ENCODE measurements at places on chromosomes 6 and 20.

GRCh38 chr6:120348926-120349325 lies 985.4 kb downstream of the TBC1D32 start:
- DNase-seq, result no peak

DNA sequence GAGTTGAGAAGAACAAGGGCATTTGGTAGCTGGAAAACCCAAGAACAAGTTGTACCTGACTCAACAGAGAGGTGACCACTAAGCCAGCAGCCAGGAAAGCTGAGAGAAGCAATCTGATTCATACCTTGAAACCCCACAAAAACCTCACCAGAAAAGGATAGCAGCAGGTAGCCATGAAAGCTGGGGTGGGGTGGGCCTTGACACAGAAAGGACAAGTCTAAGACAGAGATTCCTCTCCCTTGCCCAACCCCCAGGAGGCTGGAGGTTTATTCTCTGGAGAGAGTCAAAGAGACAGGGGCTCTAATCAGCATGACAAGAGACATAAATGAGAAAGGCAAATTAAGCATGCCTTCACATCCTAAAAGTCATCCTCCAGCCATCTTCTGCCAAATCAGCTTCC lies 151.7 kb upstream of the DST start:
- DNase-seq, result no peak

- DNase-seq, result peak; percentile 63
These were observed 45.1 kb upstream of the NEDD9 start for GRCh38 chr6:11277275-11278206.

GRCh38 chr6:125019918-125020317 lies 57.7 kb downstream of the RNF217 start:
- DNase-seq, result no peak

GRCh38 chr20:54633374-54634355 lies 158.3 kb downstream of the DOK5 start:
- DNase-seq, result no peak

GRCh38 chr6:161366301-161366923 lies 92.6 kb upstream of the AGPAT4 start:
- no peak for DNase-seq

DNA sequence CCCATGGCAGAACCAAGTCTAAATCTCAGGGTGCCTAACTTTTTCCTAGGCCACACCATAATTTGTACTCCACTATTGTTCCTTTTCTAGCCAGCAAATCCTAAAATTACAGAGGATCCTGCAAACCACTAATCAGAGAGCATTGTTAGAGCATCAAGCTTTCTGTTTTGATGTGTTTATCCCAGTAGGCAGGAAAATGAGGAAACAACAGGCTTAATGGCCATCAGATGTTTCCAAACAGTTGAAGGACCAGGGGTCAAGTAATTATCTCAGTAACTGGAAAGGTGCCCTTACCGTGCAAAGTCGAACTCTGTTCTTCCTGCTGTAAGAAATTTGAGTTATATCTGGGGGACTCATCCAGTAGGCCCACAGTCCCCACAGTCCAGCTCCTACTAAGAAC lies 58.7 kb downstream of the RALY start:
- no peak for DNase-seq

- DNase-seq, result no peak
These were observed 2.0 kb upstream of the DDR1 start for GRCh38 chr6:30882204-30882758.

- peak; percentile 72 for DNase-seq
These were observed 180.4 kb downstream of the ZNF217 start for GRCh38 chr20:53413186-53413631.

DNA sequence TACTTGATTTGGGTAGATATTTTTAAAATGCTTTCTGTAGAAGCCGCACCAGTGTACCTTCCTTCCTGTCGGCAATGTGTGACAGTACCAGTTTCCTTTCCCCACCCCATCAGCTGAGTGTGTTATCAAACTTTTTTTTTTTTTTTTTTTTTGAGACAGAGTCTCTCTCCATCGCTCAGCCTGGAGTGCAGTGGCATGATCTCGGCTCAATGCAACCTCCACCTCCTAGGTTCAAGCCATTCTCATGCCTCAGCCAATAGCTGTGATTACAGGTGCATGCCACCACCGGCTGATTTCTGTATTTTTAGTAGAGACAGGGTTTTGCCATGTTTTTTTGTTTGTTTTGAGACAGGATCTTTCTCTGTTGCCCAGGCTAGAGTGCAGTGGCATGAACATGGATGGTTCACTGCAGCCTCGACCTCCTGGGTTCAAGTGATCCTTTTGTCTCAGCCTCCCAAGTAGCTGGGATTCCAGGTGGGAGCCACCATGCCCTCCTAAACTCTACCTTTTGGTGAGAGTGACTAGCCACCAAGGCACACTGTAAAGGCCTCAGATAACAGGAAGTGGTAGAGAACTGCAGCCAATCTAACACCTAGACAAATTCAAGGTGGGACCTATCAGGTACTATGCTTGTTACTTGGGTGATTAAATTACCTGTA lies 26.5 kb upstream of the ZBTB22 start:
- peak; percentile 58 for DNase-seq

- no peak for DNase-seq
These were observed 6.0 kb downstream of the MKKS start for GRCh38 chr20:10428008-10428407.

GRCh38 chr6:137921823-137922222 lies 54.8 kb downstream of the TNFAIP3 start:
- no peak for DNase-seq

DNA sequence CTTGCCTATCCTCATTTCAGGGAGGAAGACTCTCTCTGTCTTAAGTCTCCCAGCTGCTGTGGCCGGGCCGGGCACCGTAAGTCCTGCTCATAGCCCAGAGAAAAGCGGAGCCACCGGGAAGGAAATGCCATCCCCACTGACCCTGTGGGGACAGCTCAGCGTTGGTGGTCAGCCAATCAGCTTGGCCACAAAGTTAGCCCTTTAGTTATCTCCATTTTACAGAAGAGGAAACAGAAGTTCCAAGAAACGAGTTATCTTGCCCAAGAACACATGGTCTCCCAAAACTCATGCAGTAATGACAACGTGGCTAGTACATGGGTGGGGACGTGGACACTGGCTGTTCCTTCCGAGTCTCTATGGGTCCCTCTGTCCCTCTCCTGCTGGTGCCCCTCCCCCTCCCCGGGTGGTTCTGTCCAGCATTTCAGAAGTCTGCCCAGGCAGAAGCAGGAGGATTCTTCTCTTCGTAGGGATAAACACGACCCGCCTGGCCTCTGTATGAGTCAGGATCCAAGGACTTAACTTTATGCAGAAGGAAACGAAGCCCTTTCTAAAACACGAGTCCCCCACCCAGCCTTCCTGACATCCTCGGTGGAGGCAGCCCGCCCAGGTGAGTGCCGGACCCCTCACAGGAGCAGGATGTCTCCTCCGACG lies 273.8 kb downstream of the CDH4 start:
- no peak for DNase-seq

DNA sequence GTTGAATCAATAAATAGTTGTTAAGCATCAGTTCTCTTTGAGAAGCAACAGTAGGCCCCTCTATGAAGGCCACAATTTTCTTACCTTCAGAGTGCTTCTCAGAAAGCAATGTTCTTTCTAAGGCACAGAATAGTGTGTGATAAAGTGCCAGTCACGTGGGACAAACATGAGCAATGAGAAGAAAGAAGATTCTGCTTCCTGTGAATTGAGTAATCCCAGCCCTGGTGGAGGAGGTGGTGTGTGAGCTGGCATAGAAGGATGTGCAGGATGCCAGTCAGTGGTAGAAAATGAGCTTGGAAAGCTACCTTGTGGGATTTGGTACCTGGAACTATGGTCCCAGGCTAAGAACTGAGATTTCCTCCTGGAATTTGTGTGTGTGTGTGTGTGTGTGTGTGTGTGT lies 21.7 kb downstream of the KIZ start:
- DNase-seq, result no peak

GRCh38 chr20:58788896-58789544 lies 61.7 kb downstream of the GNAS-AS1 start:
- no peak for DNase-seq

GRCh38 chr6:3377536-3378397 lies 79.1 kb downstream of the SLC22A23 start:
- DNase-seq, result no peak

- no peak for DNase-seq
These were observed 234.1 kb downstream of the SLC35F1 start for GRCh38 chr6:118141211-118141610.

DNA sequence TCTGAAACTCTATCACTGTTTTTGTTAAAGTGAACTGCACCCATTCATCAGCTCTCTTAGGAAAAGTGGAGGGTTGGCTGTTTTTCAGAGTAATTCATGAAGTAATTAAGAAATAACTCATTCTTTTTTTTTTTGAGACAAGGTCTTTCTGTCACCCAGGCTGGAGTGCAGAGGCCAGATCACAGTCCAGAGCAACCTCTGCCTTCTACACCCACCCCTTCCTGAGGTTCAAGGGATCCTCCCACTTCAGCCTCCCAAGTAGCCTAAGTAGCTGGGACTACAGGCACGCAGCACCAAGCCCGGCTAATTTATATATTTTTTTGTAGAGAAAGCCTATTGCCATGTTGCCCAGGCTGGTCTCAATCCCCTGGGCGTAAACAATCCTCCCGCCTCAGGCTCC lies 2.6 kb downstream of the ZNFX1 start:
- no peak for DNase-seq

- DNase-seq, result no peak
These were observed 11.3 kb downstream of the FAM217A start for GRCh38 chr6:4067673-4068072.
